Trophoblast cell (in vitro differentiated cells and primary cell): ENCODE measurements at places on chromosomes 12 and 14.

GRCh38 chr14:94175011-94175745 is 1.1 kb downstream of the PPP4R4 start:
- DNase-seq: no peak

- no peak for DNase-seq
Measured at GRCh38 chr12:63038713-63039100, 103.8 kb upstream of the PPM1H start.

- DNase-seq: peak; percentile 50
Measured at GRCh38 chr12:91140026-91140931, 29.0 kb upstream of the LUM start.

GRCh38 chr14:80275208-80275850 is 64.0 kb upstream of the DIO2 start:
- DNase-seq: no peak

DNA sequence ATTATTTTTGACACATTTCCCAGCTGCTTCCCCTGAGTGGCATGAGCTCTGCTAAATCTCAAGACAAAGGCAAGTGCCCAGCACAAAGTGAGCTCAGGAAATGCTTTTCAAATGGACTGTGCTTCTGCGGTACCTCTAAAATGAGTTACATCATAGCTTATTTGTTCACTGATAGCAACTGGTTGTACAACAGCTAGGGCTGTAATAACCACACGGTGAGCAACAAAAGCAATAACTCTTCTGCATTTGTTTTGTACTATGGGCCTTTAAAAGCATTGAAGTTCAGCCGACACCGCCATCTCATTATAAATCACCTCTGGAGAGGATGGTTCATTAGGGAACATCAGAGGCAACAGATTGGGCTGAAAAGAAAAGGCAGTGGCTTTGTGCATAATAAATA is 475.0 kb downstream of the GLT1D1 start:
- DNase-seq: no peak

DNA sequence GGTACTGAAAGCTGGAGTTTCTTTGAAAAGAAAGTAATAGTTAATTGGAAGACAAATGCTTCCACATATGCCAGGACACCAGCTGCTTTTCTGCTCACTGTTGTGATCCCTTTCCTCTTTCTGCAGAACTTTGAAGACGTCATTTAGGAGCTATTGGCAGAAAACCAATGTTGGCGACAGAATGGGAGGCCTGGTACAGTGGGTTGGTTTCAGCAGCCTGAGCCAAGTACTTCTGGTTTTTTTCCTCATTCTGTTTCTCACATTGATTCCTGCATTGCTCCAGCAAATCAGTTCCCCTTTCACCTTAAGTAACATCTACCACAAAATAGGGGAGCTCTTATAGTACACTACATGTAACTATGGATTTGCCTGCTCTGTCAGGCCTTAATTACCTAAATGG is 96.9 kb downstream of the FIGNL2 start:
- no peak for DNase-seq

DNA sequence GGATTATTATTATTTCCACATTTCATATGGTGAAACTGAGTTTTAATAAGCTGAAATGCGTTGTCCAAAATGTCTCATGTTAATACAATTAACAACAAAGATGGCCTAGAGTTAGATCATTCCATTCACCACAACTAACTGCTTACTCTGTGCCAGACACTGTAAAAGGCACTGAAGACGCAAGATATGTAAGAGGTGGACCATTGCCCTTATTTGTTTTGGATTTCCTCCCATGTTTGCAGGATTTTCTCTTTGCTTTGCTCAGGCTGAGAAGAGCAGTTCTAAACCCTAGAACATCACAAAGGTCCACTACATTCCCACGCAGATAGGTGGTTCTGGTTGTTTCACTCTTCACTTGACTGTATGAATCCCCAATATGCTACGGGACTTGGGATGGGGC is 324.4 kb upstream of the KITLG start:
- no peak for DNase-seq

DNA sequence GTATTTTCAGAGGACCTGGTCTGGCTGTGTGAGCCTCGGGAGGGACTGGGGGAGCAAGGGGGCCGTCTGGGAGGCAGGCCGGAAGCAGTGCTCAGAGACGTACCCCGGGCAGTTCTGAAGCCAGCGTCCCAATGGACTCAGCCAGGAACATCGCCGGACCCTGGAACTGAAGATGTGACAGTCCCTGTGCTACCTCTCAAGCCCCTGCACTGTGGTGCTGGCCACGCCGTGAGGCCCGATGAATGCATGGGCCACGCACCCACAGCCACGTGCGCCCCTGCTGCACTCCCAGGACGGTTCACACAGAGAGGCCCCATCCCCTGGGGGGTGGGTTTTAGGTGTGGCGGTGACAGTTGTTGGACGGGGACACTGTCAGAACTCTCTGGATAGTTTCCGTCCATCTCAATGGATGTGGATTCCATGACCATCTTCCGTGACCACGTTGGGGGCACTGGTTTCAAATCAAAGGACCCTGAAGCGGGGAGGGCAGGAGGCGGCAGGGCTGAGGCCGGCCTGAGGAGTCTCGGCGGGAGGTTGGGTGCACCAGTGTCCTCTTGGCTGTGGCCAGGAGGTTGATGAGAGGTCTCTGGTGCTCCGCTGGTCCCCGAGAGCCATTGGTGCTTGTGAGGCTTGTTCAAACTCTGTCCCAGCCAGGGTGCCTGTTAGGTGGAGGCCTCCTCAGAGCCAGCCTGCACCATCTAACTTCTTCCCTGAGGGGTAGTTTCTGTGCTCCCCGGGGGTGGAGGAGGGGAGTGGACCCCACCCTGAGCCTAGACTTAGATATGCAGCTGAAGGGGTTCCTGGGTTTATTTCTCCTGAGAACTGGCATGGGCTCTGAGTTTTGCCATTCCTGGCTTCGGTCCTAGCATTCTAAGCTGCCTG is 36.3 kb upstream of the TSPAN9 start:
- no peak for DNase-seq

DNA sequence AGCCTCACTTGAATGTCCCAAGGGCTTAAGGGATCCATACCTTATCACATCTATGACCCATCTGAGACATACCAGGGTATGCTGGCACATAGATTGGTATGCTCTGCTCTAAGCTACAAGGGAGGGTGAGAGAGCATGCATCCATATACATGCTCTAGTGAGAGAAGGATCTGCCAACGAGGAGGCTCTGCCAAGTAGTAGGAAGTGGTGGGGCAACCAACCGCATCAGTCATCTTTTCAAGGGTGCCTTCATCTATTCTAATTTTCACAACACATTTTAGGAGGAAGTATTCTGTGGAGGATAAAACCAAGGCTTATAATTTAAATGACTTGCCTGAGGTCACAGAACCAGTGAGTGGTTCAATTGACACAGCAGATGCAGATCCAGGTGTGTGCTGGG is 6.6 kb upstream of the PPM1A start:
- DNase-seq: no peak

GRCh38 chr12:11555195-11555594 is 94.3 kb upstream of the ETV6 start:
- no peak for DNase-seq

DNA sequence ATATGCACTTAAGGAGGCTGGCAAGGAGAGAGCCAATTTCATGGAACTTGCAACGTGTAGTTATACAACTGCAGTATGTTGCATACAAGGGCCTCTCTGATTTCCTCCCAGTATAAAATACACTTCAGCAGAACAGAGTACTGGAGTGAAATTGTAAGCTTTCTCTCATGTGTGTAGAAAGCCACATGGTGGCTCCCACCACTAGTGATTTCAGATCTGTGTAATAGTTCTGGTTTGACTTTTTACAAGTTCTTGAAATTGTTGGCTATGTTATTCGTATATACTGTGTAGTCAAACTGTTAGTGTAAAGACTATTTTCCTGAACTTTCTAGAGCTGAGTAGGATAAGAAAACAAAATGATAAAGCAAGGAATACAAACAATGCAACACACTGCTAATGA is 16.4 kb upstream of the LMO3 start:
- DNase-seq: no peak

- DNase-seq: no peak
Measured at GRCh38 chr14:95291859-95292542, 27.7 kb downstream of the CLMN start.

- DNase-seq: no peak
Measured at GRCh38 chr14:72089625-72090024, 157.4 kb downstream of the RGS6 start.

GRCh38 chr12:62625228-62625627 is 158.6 kb downstream of the MON2 start:
- DNase-seq: no peak

- DNase-seq: no peak
Measured at GRCh38 chr12:57575771-57576612, 15.0 kb upstream of the PIP4K2C start.

GRCh38 chr12:6899837-6900519 is 4.6 kb upstream of the LRRC23 start:
- DNase-seq: no peak

- DNase-seq: peak; percentile 32
Measured at GRCh38 chr12:63821781-63822251, 22.7 kb upstream of the SRGAP1 start.

DNA sequence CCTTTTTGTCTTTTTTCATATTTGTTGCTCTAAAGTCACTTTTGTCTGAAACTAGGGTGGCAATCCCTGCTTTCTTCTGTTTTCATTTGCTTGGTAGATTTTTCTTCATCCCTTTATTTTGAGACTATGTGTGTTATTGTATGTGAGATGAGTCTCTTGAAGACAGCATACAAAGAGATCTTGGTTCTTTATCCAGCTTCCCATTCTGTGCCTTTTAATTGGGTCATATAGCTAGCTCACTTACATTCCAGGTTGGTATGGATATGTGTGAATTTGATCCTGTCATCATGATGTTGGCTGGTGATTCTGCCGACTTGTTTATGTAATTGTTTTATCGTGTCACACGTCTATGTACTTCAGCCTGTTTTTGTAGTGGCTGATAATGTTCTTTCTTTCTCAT is 267.7 kb upstream of the MGAT4C start:
- no peak for DNase-seq

GRCh38 chr12:88833641-88834116 is 253.4 kb upstream of the KITLG start:
- DNase-seq: no peak

GRCh38 chr14:95699412-95699811 is 13.2 kb downstream of the TCL1B start:
- no peak for DNase-seq

DNA sequence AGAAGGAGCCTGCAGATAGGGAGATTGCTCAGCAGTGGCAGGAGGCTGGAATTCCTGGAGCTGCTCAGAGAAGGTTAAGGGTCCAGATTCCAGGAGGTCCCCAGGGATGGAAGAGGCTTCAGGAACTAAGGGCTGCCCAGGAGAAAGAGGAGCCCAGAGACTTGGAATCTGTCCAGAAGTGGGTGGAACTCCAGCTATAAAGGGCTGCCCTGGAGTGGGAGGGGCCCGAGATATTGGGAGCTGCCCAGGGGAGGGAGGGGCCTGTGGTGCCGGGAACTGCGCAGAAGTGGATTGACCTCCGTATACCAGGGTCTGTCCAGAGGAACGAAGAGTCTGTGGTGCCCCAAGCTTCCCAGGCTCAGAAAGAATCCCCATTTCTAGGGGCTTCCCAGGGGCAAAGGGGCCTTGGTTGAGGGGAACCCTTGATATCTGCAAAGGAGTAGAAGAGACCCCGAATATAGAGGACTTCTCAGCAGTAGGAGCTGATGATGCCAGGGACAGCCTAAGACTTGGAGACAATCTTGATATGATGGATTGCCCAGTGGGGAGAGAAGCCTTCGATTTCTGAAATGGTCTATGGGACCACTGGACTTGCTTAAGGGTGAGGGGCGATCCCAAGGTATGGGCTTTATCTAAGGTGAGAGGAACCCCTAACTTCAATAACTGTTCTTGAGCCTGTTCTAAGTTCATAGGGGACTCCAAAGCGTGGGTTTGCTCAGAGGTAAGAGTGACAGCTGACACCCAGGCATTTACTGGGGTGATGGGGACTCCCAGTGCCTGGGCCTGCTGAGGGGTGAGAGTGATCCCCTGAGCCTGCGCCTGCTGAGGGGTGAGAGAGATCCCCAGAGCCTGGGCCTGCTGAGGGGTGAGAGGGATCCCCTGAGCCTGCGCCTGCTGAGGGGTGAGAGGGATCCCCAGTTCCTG is 45.0 kb downstream of the FAM186A start:
- DNase-seq: no peak

DNA sequence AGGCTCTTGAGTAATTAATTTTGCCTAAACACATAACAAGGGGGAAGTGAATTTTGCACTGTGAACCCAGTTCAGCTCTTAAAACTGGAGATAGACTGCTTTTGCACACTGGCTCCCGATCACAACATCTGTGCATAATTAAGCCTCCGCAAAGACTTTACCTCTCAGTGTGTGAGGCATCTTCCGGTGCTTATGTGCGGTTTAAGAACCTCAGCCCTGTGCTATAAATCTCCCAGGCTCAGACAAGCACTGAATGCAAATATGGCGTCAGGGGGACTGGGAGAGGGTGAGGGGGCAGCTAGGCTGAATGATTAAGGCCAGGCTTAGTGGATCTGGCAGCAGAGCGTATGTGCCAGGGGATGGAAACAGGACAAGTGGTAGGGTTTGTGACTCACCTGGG is 103.3 kb downstream of the ADCK1 start:
- DNase-seq: no peak

DNA sequence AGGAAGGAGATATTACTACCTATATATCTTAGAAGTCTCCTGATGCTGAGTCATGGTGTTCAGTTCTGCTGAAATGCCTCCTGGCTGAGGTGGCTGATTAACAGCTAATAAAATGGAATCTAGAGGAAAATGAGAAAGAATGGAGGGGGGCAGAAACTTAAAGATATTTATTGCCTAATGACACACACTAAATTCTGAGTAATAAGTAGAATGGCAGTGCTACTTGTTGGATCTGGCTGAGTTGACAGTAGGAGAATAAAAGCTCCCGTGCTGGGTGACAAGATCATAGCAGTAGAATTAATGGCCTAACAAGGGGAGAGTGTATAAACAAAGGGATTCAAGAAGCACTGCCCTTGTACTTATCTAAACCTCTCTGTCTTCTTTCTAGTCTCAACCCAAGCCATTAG is 137.5 kb downstream of the CNTN1 start:
- DNase-seq: no peak

DNA sequence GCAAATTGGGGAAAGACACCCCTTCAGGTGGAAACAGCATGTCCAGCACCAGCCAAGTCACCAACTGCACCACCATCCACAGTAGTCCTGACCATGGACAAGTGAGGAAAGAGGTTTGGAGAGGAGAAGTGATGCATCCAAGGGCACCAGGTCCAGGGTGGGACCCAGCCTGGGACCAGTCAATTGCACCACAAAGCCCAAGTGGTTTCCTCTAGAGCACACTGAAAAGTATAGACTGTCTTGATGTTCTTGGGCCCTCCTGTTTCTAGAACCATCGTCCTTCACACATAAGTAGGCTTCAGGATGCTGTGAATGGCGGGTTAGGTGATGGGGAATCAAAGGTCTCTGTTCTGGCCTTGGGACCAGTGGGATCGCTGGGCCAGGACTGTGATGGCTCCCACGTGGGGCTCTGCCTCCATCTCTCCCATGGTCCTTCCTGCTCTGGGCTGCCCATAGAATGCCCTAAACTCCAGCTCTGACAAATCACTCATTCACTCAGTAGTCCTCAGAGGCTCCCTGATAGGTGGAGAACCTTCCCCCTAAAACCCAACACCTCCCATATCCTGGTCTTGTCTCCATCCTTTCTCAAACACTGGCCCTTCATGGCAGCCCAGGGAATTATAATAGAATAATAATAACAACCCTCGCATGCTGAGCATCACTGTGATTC is 9.2 kb downstream of the KRT79 start:
- DNase-seq: no peak
